ENCODE measurements at places on chromosomes 1 and 21. TPM values are rescaled to one million over a fixed set of nuclear protein-coding genes. Genes with fewer than 3 reads are reported as not detected.

DNA sequence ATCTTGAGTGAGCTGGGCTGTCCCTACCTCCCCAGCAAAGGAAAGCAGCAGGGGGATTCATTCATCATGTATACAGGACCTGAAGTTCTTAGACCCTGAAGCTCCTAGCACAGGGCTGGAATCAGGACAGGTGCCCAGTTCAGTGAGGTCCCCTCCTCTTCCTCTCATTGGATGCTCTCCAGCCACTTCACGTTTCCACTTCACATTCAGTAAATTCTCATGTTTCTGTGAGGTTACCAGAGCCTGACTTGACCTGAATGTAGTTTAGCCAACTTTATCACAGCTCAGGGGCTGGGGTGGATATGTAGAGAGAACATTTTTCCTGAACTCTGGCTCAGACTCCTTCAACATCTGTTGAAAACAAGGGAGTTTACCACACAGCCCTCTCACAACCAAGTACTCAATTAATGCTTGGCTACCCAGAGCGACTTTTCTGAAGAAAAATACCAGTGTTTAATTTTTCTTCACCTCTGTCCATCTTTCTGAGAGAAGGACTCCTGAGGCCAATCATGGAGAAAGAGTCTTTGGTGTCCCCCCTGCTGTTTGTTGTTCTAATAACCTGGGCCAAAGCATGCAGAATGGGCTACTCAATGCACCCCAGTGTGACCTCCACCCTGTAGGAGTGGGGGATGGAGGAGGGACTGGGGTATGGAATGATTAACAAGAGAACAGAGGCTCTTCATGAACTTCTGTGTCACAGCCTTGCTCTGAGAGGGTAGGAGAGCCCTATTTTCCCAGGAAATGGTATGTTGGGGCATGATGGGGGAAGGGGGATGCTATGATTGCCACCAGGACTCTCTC lies 108.3 kb upstream of the FGGY start:
- no peaks in the 10 kb centered on the region for H3K4me1 ChIP-seq
- no peaks in the 10 kb centered on the region for H3K36me3 ChIP-seq
- no peak overlapping the region for H3K27ac ChIP-seq
- no peaks in the 10 kb centered on the region for H3K27me3 ChIP-seq
- no peak for DNase-seq

GRCh38 chr1:48017716-48018115 lies 20.5 kb upstream of the TRABD2B start:
- H3K27ac ChIP-seq: no peak overlapping the region
- H3K36me3 ChIP-seq: no peaks in the 10 kb centered on the region

GRCh38 chr1:17579951-17580939 lies 40.7 kb downstream of the ARHGEF10L start:
- DNase-seq: no peak
- no peaks in the 10 kb centered on the region for H3K27me3 ChIP-seq
- no peaks in the 10 kb centered on the region for H3K36me3 ChIP-seq

DNA sequence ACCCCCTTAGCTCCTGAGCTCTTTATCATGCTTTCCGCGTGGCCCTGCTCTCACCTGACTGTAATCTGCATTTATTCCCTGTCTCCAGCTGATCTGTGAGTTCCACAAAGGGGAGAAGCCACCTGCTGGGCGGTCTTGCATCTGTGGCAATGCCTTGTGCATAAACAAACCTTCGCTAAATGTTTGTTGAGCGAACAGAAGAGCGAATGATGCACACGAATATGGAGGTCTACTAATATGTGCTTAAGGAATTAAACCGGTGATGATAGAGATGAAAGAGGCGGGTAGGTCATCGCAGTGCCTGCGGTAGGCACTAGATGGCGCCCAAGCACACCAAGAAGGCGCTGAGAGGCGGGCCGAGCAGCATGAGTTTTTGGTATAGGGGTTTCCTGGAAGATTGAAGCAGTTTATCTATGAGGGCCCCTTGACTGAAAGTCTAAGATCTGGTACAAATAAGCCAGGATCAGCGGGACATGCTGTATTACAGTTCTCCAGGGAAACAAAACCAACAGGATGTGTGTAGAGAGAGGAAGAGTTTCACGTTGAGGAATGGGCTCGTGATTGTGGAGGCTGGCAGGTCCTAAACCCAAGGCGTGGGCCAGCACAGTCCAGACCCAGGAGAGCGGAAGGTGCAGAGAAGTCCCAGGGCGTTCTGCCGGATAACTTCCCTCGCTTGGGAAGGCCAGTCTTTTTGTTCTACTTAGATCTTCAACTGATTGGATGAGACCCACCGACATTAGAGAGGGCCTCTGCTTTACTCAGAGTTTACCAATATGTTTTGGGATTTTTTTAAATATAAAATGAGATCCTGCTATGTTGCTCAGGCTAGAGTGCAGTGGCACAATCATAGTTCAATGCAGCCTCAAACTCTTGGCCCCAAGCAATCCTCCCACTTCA lies 34.7 kb downstream of the TOMM20 start:
- peaks cover 18% of the 10 kb centered on the region for H3K4me1 ChIP-seq
- no peak overlapping the region for H3K4me3 ChIP-seq
- H3K27me3 ChIP-seq: no peaks in the 10 kb centered on the region
- no peak for DNase-seq
- H3K27ac ChIP-seq: no peak overlapping the region
- no peaks in the 10 kb centered on the region for H3K36me3 ChIP-seq

- H3K36me3 ChIP-seq: peaks cover 11% of the 10 kb centered on the region
- no peaks in the 10 kb centered on the region for H3K27me3 ChIP-seq
- no peaks in the 10 kb centered on the region for H3K4me1 ChIP-seq
Observed at GRCh38 chr1:155166471-155167165, 6.5 kb downstream of the KRTCAP2 start.

- H3K36me3 ChIP-seq: peaks cover 9% of the 10 kb centered on the region
- H3K27ac ChIP-seq: no peak overlapping the region
- no peaks in the 10 kb centered on the region for H3K4me1 ChIP-seq
- no peaks in the 10 kb centered on the region for H3K27me3 ChIP-seq
Observed at GRCh38 chr21:33781121-33781520, 134.5 kb downstream of the ATP5PO start.

- no peak overlapping the region for H3K4me3 ChIP-seq
- no peak overlapping the region for H3K27ac ChIP-seq
- no peaks in the 10 kb centered on the region for H3K36me3 ChIP-seq
- DNase-seq: no peak
- peaks cover under 1% of the 10 kb centered on the region for H3K4me1 ChIP-seq
- H3K27me3 ChIP-seq: peaks cover under 1% of the 10 kb centered on the region
Observed at GRCh38 chr1:38745476-38746401, 113.8 kb downstream of the RRAGC start.

- no peaks in the 10 kb centered on the region for H3K36me3 ChIP-seq
- DNase-seq: no peak
- H3K4me3 ChIP-seq: peak overlapping the region; percentile 99
- no peaks in the 10 kb centered on the region for H3K27me3 ChIP-seq
- peaks cover 49% of the 10 kb centered on the region for H3K4me1 ChIP-seq
- peak overlapping the region; percentile 90 for H3K27ac ChIP-seq
Observed at GRCh38 chr1:183025782-183026774, 2.9 kb downstream of the LAMC1 start.

GRCh38 chr21:25735646-25736597 lies 1.1 kb downstream of the GABPA start:
- no peaks in the 10 kb centered on the region for H3K27me3 ChIP-seq
- H3K27ac ChIP-seq: peak overlapping the region; percentile 100
- DNase-seq: peak; percentile 64
- peaks cover 10% of the 10 kb centered on the region for H3K4me1 ChIP-seq
- H3K36me3 ChIP-seq: no peaks in the 10 kb centered on the region

DNA sequence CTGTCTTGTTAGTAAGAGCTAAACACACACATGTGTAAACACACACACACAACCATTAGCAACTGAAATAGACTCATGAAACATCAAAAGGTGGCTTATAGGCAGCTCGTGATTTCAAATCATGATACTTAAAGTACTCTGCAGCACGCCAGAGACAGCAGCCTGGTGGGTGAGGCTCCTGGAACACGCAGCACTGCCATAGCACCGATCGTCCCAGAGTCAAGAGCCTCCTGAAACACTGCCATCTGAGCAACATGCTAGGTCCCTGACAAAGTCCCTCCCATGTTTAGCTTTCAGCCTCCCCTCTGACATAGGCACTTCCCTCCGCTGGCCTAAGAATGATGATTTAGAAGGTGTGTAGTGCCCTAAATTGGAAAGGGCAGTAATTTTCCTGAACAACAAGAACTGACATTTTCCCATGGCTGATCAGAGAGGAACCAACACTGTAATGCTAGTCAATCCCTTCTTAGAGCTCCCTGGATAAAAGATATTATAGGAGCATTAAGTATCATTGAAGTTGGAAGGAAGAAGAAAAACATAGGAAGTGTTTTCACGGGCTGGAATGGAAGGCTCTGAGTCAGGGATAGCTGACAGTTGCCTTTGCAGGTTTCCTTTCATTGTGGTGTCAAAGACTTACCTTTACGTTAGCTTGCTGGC lies 14.1 kb upstream of the DPT start:
- DNase-seq: no peak
- no peaks in the 10 kb centered on the region for H3K36me3 ChIP-seq
- no peaks in the 10 kb centered on the region for H3K27me3 ChIP-seq

DNA sequence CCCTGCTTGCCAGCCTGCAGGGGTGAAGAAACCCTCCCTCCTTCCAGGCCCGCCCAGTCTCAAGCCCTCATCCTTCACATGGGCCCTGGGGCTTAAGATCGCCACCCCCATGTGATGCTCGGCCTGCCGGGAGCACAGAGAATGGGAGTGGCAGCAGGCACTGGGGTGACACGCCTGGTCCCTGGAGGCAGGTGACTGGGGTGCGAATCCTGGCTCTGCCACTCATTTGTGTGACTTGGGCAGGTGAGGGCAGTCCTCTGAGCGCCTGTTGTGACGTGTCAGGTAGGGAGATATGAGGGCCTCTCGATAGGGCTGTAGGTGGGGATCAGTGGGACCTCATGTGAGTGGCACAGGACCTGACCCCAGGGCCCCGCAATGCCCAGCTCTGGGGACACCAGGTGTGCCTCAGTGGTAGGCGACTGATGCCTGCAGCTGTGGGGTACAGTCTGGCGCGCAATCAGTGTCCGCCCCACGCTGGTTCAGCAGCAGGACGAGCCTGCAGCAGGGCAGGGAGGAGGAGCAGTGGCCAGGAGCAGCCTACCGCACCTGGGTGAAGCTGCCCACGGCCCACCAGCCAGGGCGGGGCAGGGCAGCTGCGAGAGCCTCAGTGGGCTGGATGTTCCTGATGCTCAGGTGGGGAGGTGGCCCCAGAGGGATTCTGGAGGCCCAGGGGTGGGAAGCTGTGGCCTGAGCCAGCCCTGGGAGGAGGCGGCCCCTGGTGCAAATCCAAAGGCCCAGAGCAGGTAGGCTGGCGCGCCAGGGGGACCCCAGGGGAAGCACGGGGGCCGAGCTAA lies 6.2 kb downstream of the SH2D5 start:
- no peaks in the 10 kb centered on the region for H3K4me1 ChIP-seq
- no peak overlapping the region for H3K27ac ChIP-seq
- H3K4me3 ChIP-seq: no peak overlapping the region

GRCh38 chr1:223233410-223234169 lies 90.5 kb upstream of the TLR5 start:
- peak; percentile 95 for DNase-seq
- peak overlapping the region; percentile 80 for H3K27ac ChIP-seq
- peaks cover 53% of the 10 kb centered on the region for H3K4me1 ChIP-seq
- no peaks in the 10 kb centered on the region for H3K36me3 ChIP-seq
- peak overlapping the region; percentile 19 for H3K4me3 ChIP-seq
- H3K27me3 ChIP-seq: no peaks in the 10 kb centered on the region

- H3K36me3 ChIP-seq: no peaks in the 10 kb centered on the region
- no peak overlapping the region for H3K27ac ChIP-seq
- DNase-seq: no peak
- H3K27me3 ChIP-seq: no peaks in the 10 kb centered on the region
- no peaks in the 10 kb centered on the region for H3K4me1 ChIP-seq
Observed at GRCh38 chr1:228339059-228339704, 67.5 kb downstream of the TRIM11 start.

GRCh38 chr1:69919922-69920273 lies 285.5 kb downstream of the LRRC40 start:
- H3K4me1 ChIP-seq: peaks cover 3% of the 10 kb centered on the region
- DNase-seq: no peak
- H3K4me3 ChIP-seq: no peak overlapping the region
- no peaks in the 10 kb centered on the region for H3K36me3 ChIP-seq
- H3K27me3 ChIP-seq: no peaks in the 10 kb centered on the region

GRCh38 chr1:61094677-61095469 lies 12.5 kb downstream of the NFIA start:
- H3K4me1 ChIP-seq: no peaks in the 10 kb centered on the region
- H3K36me3 ChIP-seq: no peaks in the 10 kb centered on the region

GRCh38 chr1:215749414-215749813 lies 182.3 kb downstream of the KCTD3 start:
- H3K4me3 ChIP-seq: no peak overlapping the region
- no peaks in the 10 kb centered on the region for H3K27me3 ChIP-seq
- no peaks in the 10 kb centered on the region for H3K36me3 ChIP-seq
- H3K27ac ChIP-seq: peak overlapping the region; percentile 29

- H3K36me3 ChIP-seq: no peaks in the 10 kb centered on the region
- H3K4me3 ChIP-seq: no peak overlapping the region
- H3K27me3 ChIP-seq: no peaks in the 10 kb centered on the region
- H3K27ac ChIP-seq: no peak overlapping the region
Observed at GRCh38 chr1:243495442-243496186, 239.8 kb downstream of the SDCCAG8 start.

GRCh38 chr1:209062081-209062620 lies 521.4 kb upstream of the CAMK1G start:
- no peak overlapping the region for H3K4me3 ChIP-seq
- H3K27me3 ChIP-seq: no peaks in the 10 kb centered on the region
- no peaks in the 10 kb centered on the region for H3K36me3 ChIP-seq
- H3K27ac ChIP-seq: no peak overlapping the region
- H3K4me1 ChIP-seq: no peaks in the 10 kb centered on the region

Gene SH3BGR
- 8.1 TPM for total RNA-seq

Gene UROD
- 98.8 TPM for total RNA-seq

Gene MASP2
- 0.73 TPM for total RNA-seq

Gene MATN1
- 0.34 TPM for total RNA-seq

Gene TSPEAR
- total RNA-seq: not detected

Gene GRIK1
- not detected for total RNA-seq

Gene SLC25A34
- total RNA-seq: 1.0 TPM

Gene SLC45A3
- total RNA-seq: 7.1 TPM

Gene METTL13
- total RNA-seq: 26.6 TPM

Gene USF1
- total RNA-seq: 70.1 TPM

Gene TMEM54
- total RNA-seq: 9.3 TPM

Gene ALG14
- total RNA-seq: 8.1 TPM

Gene LGR6
- total RNA-seq: 0.27 TPM

Gene TMEM81
- 4.8 TPM for total RNA-seq

Gene HSD3B1
- total RNA-seq: 2.8 TPM

Gene FAM20B
- total RNA-seq: 34.0 TPM

Gene SELL
- 1.5 TPM for total RNA-seq

Gene CD52
- total RNA-seq: not detected

All from astrocyte (in vitro differentiated cells and primary cell).